ENCODE measurements at places on chromosomes 16 and 17.

GRCh38 chr17:79990051-79990592, 45.5 kb downstream of the TBC1D16 start:
- no peak for DNase-seq
- H3K36me3 ChIP-seq: no peaks in the 10 kb centered on the region
- H3K4me1 ChIP-seq: peaks cover 26% of the 10 kb centered on the region
- no peaks in the 10 kb centered on the region for H3K27me3 ChIP-seq
- H3K4me3 ChIP-seq: no peak overlapping the region

GRCh38 chr17:20173091-20173490, 163.9 kb downstream of the SPECC1 start:
- no peaks in the 10 kb centered on the region for H3K36me3 ChIP-seq
- H3K27ac ChIP-seq: no peak overlapping the region
- no peak overlapping the region for H3K4me3 ChIP-seq
- no peaks in the 10 kb centered on the region for H3K27me3 ChIP-seq

DNA sequence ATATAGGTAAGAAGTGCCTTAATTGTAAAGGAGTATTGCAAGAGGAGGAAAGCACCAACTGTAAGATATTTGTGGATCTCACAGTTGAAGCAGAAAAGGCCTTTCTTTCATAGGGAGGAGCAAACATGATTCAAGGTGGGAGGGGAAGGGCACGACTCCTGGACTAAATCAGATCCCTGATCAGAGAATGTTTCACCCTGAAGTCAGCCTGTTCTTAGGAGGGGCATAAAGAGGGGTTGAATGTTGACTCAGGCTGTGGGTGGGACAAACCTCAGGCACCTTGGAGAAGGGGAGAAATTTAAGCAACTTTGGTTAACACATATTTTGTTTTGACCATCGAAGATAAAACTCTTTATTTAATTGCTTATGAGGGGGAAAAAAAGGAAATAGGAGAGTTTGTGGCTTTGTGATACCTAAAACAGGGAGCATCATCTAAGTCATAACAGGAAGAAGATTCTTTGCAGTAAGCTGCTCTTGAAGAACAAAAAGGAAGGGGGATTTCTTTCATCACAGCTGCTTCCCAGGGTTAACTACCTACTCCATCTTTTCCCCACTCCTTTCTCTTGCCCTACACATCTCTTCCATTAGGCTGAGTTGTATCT, 158.6 kb upstream of the ZNF267 start:
- no peak overlapping the region for H3K4me3 ChIP-seq
- H3K27me3 ChIP-seq: no peaks in the 10 kb centered on the region
- DNase-seq: no peak

DNA sequence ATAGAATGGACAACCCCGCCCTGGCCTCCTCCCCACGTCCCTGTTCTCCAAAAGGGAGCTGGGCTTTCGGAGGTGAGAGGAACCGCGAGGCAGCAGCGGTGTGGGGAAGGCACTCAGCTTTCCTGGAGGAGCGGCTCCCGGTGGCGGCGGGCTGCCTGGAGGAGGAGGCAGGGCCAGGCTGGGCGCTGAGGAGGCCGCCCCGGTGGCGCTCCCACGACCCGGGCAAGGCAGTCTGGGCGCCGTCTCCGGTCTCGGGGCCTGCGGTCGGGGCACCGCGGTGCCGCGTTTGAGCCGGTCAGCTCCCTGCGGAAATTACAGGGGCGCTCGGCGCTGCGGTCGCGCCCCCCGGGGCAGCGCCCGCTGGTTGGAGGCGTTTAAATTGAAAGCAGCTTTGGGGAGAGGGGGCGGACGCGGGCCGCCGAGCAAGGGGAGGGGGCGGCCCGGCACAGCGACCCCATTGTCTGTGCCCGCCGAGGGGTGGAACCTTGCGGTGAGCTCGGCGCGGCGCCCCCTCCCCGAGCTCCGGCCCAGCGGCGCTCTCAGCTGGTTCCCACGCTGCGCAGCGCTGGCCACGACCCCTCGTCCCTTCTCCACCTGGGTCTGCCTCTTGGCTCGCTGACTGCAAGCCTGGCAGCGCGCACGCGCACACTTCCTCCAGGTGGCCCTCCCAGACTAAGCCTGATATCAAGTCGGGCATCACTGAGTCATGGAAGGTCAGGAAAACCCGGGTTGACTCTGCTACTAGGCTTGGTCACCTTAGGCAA, 58.7 kb upstream of the DLX4 start:
- no peaks in the 10 kb centered on the region for H3K36me3 ChIP-seq
- H3K4me3 ChIP-seq: no peak overlapping the region
- H3K4me1 ChIP-seq: peaks cover 5% of the 10 kb centered on the region
- no peak for DNase-seq

DNA sequence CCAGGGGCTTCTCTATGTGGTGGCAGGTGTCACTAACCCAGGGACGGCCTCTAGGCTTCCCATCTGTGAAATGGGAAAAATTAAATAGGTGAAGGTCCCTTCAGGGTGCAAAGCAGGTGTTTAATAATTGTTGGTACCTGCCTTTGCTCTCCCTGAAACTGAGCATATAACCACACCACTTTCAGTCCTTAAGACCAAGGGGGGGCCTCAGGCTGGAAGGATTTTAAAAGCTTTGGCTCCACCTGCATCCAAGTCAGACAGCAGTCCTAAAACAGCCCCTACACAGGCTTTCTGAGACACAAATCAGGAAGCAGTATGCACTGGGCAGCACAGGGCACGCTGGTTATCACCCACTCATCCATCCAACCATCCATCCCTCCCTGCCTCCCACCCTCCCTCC, 55.0 kb downstream of the TK2 start:
- no peak for DNase-seq
- H3K4me1 ChIP-seq: no peaks in the 10 kb centered on the region
- no peaks in the 10 kb centered on the region for H3K27me3 ChIP-seq
- H3K36me3 ChIP-seq: no peaks in the 10 kb centered on the region
- no peak overlapping the region for H3K4me3 ChIP-seq

- peaks cover 34% of the 10 kb centered on the region for H3K36me3 ChIP-seq
- no peak for DNase-seq
- H3K4me1 ChIP-seq: peaks cover 7% of the 10 kb centered on the region
- H3K4me3 ChIP-seq: no peak overlapping the region
- no peak overlapping the region for H3K27ac ChIP-seq
Measured at GRCh38 chr16:67926181-67926750, 5.4 kb downstream of the CTRL start.
